Right forelimb (tissue), 1 donor: ENCODE measurements at places on chromosomes 7 and 10.
A peak's percentile ranks its signal among the peaks of the same experiment; 100 is the strongest.

GRCh38 chr10:50498465-50498864, 125.3 kb downstream of the SGMS1 start:
- DNase-seq = no peak

GRCh38 chr10:33196710-33197491, 137.6 kb downstream of the NRP1 start:
- no peak for DNase-seq

DNA sequence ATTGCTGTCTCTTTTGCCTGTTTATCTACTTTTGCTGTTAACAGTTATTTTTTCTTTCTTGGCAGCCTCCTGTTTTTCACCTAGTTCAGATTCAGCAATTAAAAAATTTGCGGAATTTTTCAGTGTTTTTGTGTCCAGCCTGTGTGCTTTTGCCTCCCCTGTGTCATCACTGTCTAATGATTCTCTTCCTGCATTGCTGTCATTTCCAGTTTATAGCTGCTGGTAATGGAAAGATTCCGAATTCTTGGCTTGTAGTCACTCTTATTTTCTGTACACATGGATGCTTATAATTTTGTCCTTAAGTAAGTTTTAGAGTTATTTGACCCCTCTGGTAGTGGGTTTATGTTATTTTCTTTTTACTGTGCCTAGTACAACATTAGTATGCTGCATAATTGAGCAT, 25.1 kb downstream of the GLRX3 start:
- no peak for DNase-seq

- DNase-seq = peak; percentile 54
Measured at GRCh38 chr10:8453587-8453986, 399.1 kb downstream of the GATA3 start.

DNA sequence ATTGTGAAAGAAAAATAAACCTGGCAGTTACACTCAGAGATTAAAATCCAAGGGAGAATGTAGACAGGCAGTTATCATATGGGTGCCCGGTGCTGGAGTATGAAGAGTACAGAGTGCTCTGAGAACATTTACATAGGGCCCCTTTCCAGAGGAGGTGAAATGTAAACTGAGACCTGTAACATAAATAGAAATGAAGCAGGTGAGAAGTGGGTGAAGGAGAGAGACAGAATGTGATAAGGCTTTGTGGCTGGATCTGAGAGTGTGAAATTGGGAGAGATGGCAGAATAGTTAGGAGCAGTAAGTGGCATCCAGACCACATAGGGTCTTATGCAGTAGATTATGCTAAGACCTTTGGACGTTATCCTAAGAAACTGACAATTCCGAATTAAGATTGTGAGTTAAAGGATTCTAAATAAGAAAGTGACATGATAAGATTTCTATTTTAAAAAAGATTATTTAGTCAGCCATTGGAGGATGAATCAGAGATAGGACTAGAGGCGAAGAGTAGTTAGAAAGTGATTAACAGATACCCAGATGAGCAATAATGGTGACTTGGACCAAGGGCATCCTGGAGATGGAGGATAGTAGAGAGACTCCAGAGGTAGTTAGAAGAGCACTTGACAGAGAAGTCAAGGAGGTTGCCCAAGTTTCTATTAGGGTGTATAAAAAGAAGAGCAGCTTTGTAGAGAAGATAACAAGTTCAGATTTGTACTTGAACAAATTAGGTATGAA, 36.7 kb downstream of the DNAH11 start:
- no peak for DNase-seq

- no peak for DNase-seq
Measured at GRCh38 chr7:152594801-152595200, 81.1 kb downstream of the XRCC2 start.

DNA sequence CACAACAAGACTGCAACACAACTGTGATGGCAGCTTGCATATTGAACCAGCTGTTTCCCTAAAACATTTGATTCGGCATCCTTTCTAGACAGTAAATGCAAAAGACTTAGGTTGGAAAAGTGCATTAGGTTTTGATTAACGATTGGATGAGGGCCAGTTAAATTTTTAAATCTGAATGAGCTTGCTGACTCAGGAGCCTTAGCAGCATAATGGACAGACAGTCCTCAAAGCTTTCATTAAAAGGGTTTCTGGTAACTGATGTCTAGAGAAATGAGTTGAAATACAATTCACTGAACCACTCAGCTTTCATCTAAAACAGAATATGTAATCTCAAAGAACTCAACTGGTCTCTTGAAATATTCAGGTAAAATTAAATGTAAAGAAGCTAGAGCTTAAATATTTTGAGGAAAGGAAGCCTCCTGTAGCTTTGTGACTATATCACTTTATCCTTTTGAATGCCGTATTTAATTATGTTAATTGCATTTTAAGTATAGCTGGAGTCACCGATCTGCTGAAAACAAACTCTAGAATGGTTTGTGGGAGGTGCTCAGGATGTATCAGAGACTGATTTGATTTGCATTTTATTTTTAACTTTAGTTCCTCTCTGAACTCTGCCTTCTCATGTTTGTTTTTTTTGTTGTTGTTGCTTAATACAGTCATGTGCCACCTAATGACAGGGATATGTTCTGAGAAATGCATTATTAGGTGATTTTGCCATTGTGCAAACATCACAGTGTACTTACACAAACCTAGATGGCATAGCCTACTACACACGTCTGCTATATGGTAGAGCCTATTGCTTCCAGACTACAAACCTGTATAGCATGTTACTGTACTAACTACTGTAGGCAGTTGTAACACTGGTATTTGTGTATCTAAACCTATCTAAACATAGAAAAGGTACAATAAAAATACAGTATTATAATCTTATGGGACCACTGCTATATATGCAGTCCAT, 29.2 kb upstream of the ATRNL1 start:
- DNase-seq = no peak

GRCh38 chr10:86359111-86359510, 7.5 kb downstream of the GRID1 start:
- DNase-seq = peak; percentile 30

DNA sequence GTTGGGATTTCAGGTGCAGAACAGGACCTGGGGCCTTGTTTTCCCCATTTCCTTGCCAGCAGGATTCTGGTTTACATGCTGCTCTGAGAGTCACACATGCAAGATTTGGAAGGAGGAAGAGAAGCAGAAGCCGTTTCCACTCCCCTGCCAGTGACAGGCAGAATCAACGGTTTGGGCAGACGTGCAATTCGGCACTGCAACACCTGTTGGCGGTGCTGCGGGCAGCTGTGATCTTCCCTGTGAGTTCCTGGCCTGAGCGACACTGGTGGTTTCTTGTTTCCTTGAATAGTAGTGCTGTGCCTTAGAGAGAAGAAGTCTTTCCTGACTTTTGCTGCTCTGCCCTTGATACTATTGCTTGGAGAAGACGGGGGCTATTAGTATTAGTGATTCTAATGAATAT, 1126.2 kb downstream of the TYW1 start:
- DNase-seq = no peak

DNA sequence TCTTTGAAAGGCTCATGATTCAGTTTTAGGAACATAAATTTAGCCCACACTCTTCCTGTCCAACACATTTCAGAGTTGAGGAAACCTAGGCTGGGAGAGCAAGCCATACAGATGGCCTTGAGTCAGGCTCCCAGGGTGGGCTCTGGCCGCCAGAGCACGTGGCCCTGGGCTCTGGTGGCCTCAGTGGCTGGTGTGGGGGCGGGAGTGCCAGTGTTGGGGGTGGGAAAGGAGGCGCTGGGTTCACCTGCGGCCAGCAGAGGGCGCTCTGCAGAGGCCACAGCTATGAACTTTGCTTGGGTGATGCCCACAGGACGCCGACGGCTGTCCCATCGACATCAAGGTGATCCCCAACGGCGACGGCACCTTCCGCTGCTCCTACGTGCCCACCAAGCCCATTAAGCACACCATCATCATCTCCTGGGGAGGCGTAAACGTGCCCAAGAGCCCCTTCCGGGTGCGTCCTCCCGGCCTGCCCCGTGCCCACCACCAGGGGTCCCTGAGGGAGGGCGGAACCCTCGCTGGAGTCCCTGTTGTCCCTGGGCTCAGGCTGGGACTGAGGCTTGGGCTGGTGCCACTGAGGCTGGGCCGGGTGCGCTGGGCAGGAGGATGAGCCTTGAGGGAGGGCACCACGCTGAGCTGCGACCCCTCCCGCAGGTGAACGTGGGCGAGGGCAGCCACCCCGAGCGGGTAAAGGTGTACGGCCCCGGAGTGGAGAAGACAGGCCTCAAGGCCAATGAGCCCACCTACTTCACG, 11.9 kb downstream of the FLNC start:
- no peak for DNase-seq

DNA sequence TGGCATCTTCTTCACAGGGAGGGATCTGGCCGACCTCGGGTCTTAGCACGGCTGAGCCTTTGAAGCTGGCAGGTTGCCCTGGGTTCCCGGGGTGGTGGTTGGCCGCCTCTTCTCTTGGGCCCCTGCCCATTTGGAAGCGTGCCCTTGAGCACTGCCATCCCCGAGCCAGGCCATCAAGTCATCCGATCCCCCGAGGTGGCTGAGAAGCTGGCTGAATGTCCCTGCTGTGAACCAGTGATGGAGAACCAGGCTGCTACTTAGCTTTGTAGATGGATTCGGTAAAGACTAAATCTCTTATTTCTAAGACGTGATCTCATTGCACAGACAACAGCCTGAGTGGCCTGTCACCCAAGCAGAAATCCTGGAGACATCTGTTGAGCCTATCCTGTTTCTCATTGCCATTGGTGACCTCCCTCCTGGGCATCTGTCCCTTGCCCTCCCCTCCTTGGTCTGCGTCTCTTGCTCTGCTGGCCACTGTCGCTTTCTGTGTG, 74.3 kb downstream of the GRK5 start:
- no peak for DNase-seq

GRCh38 chr7:51318886-51319579, 2.4 kb upstream of the COBL start:
- no peak for DNase-seq

- no peak for DNase-seq
Measured at GRCh38 chr10:44902941-44903545, 8.1 kb upstream of the TMEM72 start.

GRCh38 chr7:26538689-26539088, 247.0 kb downstream of the SNX10 start:
- no peak for DNase-seq

DNA sequence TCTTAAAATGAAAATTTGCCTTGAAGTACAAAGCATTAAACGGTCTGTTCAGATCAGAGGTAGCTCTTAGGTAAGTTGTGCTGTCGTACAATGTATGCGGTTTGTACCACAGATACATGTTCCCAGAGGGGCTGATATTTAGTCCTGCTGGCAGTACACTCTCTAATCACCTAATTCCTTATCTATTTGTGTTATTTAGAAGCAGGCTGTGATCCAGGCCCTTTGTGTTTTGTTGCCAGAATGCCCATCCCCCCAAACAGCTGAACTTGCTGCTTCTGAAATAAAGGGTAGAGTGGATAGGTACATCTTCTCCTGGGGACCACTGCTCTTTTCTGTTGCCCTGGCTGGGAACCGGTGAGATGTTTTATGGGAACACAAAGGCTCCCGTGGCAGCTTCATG, 84.5 kb downstream of the SND1 start:
- no peak for DNase-seq

DNA sequence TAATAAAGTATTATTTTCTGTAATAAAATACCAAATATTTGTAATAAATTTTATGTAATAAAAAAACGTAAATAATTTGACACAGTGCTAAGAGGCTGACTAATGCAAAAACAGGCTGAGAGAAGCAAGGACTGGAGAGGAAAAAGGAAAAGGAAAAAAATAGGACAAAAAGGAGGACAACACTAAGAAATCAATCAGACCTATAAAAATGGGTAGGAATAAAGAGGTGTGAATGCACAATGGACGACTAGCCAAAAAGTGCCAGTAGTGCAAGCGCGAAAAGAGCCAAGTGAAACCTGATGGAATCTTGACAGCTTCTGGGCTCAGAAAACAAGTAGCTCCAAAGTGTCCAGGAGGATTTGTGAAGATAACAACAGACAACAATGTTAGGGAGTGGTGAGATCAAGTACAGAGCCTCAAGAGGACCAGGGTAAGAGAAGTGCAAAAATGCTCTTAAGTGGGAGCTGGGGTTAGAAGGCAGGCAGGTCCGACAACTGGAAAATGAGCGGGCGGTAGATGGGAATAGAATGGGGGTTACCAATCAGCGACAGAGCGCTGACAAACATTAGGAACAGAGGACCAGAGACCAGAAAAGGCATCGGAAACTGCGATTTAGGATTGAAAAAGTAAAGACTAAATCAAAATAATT, 1.2 kb downstream of the BRAF start:
- no peak for DNase-seq

GRCh38 chr7:47143339-47143738, 438.6 kb downstream of the TNS3 start:
- no peak for DNase-seq

DNA sequence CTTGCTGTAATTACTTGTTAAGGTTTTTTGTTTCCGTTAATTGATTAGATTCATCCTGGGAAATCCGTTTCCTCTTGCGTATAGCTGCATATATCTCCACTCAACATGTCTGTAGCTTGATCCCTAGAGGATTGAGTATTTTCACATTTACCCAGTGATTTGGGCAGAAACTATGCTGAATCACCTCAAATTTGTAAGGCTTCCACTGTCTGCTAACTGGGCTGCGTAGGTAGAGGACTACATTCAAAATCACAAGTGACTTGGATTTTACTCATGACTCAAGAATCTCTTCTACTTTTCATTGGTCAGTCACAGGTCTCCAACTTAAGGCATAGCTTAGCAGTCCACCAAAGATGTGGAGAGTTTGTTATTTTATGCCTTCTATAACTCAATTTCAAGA, 141.8 kb downstream of the POLR1F start:
- DNase-seq = no peak

DNA sequence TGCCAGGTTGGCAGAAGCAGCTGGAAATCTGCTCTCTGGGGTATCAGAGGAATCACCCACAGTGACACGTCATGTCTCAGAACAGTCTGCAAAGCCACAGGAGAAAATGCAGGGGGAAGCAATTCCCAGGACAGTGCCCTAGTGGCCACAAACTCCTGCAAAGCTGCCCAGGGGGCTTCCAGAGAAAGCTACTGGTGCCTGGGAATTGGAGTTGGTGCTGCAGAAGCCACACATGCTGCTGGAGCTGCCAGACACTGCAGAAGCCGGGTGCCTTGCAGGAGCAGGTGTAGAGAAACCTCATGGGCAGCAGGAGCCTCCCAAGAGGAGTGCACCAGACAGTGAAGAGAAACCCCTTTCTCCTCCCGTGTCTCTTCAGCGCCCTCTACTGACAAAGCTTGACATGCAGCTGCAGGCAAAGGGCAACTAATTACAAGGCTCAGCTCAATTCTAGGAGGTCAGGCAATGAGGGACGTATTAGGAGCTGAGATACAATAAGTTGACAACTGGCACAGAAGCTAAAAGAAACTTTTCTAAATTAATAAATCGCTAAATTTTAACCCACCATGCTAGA, 30.2 kb upstream of the NUB1 start:
- DNase-seq = no peak

GRCh38 chr10:26222563-26222962, 6.0 kb downstream of the GAD2 start:
- no peak for DNase-seq

GRCh38 chr10:13571541-13571940, 15.2 kb upstream of the PRPF18 start:
- no peak for DNase-seq
